ENCODE measurements at places on chromosomes 3 and 15.

DNA sequence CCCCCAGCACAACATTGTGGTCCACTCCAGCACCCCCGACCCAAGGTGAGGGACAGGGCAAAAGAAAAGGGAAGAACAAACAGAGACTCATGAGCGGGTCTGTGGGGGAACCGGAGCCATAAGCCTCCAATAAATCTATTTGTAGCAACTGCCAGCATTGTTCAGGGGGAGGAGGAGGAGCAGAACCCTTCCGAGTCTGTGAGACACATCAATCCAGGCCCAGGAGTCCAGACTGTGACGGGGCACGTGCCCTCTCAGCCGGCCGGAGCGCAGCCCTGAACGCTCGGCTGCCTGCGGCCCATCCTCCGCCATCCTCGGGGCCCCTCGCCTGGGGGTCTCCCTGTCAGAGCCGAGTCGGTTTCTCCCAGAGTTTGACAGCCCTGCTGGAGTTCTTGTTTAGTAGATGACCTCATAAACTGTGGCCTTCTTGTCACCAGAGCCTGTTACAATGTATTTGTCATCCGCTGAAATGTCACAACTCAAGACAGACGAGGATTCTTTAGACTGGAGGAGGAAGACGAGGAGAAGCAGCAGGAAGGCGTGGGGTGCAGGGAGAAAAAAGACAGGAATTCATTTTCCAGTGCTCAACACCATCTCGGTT is 47.9 kb downstream of the TLE3 start:
- DNase-seq: no peak

- no peak for DNase-seq
These were observed 35.5 kb downstream of the MESD start for GRCh38 chr15:80953953-80954778.

DNA sequence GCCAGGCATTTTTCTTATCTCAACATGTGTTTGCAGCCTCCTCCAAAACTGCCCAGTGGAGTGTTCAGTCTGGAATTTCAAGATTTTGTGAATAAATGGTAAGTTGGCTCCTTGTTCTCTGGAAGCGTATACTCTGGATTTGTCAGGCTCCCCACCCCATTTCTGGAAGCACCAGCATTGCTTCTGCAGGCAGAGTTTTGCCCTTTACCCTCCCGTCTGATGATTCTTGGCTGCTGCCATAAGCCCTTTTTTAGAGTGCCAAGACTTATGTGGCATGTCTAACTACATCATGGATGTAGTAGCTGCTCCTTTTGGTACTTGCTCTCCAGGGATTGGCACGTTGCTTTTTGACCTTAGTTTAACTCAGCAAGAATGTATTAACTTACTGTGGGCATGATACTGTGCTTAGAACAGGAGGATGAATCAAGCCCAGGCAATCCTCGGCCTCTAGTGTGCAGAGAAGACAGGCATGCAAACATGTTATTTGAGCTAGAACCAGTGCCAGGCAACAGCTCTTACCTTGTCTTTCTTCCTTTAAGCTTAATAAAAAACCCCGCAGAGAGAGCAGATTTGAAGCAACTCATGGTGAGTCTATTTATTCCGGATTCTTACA is 8.3 kb downstream of the SNAPC5 start:
- DNase-seq: no peak

DNA sequence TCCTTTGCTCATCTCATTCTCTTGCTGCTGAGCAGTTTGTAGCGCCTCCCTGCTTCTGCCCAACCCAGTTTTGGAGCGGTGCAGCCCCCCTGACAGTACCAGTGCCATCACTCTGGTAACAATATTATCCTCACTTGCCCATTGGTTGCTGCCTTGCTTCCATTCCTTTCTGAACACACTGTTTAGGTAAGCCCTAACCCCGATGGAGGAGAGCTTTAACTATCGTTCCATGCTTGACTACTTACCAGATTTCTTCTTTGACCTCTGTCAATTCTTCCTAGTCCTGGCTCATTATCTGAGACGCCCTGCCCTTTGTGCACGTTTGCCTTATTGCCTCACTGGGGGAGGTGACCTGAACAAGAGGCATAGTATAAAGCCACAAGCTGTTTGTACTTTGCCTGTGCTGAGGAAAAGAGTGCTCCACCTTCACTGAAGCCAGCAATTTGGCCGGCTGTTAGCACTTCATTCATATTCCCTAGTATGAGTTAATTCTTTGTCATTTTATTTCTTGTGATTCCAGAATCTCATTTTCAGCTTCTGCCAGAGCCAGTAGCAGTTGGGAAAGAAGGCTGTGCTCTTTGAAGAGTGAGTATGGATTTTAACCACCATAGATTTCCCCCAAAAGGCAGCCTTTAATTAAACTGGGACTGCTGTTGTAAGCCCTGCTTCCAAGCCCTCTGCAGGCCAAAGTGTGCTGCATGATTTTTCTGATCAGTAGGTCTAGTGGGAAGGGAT is 11.9 kb downstream of the ABHD6 start:
- DNase-seq: no peak

- no peak for DNase-seq
These were observed 271.4 kb downstream of the TIGIT start for GRCh38 chr3:114565216-114565615.

DNA sequence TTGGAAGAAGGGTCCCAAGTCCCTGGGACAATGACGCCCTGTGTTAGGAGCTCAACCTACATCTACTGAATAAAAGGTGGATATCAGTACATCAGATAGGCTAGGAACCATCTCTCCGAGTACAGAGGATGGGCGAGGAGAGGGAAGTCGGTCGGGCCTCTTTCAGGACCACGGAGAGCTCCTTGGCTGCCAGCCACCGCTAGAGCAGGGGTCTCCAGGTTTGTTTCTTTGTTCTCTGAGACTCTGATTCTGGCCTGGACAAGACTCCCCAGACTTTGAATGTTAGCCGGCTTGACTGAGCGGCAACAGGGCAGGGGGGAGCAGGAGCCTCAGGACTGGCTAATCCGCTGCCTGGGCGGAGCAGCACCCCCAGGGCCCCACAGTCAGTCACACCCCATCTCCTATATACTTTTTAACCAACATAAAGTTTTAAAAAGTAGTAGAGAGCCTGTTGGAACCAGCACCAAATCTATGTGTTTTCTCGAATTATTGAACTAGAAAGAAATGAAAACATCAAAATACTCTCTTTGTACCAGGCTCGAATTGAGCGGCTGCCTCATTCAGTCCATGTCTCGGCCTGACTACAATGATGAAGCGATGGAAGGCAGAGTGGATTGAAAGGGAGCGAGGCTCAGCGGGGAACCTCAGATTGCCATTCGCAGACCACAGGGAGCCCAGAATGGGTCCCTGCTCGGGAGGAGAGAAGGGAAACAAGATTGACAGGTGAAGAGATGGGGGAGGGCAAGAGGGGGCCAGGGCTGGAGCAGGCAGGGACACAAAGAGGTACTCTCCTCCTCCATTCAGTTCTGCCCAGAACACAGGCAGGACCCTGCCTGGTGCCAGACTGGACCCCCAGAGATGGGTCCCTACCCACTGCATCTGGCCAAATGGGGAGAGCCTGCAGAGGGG is 131.6 kb downstream of the TPRA1 start:
- no peak for DNase-seq

DNA sequence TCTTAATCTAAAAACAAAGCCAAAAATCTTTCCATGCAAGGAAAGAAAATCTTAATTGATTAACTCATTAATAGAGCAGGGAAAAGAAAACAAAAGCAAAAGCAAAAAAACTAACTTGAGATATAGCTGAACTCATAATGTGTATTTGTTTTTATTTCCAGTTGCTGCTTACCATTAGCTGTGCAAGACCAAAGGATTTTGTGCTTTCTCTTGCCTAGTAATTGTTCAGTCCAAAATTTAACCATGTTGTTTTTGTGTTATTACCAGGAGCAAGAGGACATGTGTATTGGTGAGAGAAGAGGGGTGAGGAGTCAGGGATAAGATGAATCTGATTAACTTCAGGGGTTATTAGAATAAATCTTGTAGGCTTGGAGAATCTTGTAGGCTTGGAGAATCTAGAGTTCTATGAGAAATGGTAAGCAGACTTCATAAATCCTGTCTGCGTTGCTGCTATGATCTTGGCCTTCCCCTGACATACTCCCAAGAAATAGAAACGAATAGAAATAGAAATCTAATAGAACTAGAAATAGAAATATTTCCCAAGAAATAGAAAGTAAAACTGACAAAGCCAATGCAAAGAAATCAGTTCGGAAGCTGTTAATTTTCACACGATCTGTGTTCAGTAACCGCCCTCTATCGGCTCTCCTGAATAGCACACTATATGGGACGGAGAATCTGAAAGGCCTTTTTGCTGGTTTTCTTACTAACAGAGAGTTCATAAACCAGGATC is 72.6 kb upstream of the TNFSF10 start:
- peak; percentile 88 for DNase-seq

DNA sequence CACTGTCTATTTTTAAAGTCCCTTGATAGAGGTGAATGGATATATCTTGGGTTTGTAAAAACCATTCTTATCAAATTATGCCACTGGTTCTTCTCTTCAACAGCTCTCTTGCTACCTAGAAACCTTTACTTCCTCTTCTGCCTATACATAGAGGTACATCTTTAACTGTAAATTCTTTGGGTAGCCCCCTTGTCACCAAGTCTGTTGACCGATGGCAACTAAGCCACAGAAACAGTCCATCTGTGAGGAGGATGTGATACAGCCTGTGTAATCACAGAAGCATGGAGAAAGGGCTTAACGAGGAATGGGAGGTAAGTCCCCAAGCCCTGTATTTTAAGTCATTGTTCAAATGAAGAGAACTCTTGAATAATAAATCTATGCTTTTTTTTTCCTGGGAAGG is 246.5 kb upstream of the MDFIC2 start:
- DNase-seq: no peak

DNA sequence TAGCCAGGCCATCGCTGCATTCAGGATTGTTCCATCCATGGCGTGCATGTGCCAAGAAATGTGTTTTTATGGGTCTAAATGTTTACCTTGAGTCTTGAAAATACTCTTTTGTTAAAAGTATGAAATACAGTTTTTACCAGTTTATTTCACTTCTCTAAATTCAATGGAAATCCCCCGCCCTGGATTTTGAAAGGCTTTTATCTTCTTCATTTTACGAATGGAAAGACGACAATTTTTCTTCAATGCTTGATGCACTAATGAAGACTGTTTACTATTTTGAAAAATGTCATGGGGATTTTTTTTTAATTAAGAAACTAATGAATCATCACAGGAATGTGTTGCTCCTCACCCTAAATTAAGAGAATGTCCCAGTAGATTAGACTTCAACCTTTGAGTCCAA is 83.5 kb downstream of the FAM81A start:
- no peak for DNase-seq

- no peak for DNase-seq
These were observed 162.8 kb downstream of the SLC9A9 start for GRCh38 chr3:143685491-143685890.

- DNase-seq: no peak
These were observed at the start of gene C3orf70 for GRCh38 chr3:185152410-185153170. Gene C3orf70, minus strand, starts transcription at chr3:185153060. Its CDS starts 237 bp downstream, at chr3:185152823.

- peak; percentile 56 for DNase-seq
These were observed 665 bp downstream of the GLB1 start for GRCh38 chr3:33096093-33096868.

GRCh38 chr3:178002113-178002512 is 534.1 kb upstream of the KCNMB2 start:
- no peak for DNase-seq

- DNase-seq: no peak
These were observed 36.3 kb downstream of the TRIP4 start for GRCh38 chr15:64423970-64424369.

DNA sequence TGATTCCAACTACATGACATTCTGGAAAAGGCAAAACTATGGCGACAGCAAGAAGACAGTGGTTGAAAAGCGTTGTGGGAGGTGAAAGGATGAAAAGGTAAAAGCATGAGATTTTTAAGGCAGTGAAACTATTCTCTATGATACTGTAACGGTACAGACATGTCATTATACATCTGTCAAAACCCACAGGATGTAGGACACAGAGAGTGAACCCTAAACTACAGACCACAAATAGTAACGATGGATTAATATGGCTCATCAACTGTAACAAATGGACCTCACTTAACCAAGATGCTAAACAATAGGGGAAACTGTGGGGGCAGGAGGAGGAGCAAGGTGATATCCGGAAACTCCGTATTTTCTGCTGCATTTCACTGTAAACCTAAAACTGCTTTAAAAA is 39.1 kb downstream of the MYO9A start:
- DNase-seq: no peak

DNA sequence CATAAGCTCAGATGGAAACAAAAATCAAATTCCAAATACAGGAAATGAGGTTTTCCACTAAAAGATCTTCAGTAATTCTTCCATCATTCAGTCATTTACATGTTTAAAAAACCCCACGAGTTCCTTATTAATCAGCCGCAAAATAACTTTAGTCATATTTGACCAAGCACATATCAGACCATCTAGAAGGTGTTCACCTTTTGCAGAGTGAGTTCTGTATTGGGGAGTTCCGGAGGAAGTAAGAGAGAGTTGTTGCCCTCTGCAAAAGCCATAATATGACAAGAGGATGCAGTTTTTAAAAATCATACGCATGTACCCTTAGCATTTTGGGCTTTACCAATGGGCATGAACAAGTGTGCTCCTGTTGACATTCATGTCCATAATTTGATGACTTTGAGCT is 61.6 kb downstream of the CCR1 start:
- no peak for DNase-seq

DNA sequence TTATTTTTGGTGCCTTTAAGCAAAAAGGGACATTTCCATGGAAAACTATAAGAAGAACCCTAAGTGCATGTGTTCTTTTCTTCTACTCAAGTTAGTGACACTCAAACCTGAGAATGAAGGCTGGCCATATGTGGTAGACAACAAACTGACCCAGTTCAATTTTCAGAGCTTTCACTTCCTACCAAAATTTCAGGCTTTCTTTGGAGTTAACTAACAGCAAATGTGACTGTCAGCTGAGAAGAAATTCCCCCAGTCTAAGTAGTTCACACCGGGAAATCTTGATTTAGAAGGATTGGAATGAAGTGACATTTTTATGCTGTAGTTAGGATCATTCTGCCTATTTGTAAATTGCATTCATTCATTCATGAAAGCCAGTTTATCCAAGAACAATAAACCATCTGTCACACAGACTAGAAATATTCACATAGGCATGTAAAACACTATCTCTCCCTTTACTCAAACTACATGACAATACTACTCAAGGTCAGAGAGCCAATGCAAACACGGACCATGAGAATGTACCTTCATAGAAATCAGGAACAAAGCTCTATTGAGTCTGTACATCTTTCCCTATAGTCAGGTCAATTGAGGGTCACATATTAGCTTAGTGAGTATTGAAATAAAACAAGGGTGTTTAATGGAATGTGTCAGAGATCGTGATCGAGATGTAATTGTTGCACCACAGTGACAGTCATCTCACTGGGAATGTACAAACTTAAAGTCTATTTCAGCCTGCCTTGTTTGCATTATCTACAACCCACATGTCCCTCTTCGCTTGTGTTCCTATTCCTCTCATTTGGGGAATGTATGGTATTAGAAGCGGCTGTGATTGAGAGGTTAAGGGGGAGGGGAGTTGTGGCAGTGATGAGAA is 113.8 kb upstream of the TGFBR2 start:
- no peak for DNase-seq

Measured in AML-193 (cell line).